Small intestine (tissue), 16 donors: ENCODE measurements at places on chromosomes 2 and 18.

DNA sequence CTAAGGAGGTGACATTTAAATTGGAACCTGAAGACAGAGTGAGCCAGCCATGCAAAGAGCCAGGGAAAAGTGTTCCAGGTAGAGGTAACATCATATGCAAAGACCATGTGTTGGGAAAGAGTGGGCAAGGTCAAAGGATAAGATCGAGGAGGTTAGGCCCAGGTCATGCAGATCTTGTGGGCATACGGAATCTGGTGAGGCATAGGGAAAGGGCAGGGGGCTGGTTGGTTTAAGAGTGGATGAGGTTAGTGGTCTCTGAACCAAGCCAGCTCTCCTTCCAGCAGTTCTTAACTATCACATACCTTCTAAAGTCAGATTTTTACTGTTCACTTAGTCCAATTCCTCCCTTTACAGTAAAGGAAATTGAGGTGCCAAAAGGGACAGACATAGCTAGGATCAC is 3.0 kb downstream of the ANKRD53 start:
- no peak for DNase-seq

- no peak for DNase-seq
Observed at GRCh38 chr2:173874003-173874893, 90.9 kb downstream of the SP3 start.

- DNase-seq: no peak
Observed at GRCh38 chr2:230696670-230697069, 16.0 kb upstream of the CAB39 start.

DNA sequence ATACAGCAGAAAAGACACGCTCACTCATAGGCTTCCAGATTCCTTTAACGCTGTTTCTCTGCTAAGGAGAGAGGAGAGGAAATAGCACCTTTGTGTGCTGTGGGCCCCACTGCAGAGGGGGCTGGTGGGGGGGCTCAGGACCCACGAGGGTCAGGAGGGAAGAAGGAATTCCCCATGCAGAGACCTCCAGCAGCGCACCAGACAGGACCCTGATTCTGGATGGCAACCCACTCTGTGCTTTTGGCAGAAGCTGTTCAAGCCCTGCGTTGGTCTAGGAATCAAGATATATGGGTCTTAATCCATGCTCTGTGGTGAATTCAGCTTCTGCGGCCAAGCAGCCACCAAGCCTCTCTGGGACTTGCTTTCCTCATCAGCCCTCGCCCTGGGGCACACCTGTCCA is 31.0 kb downstream of the MYCN start:
- no peak for DNase-seq

GRCh38 chr2:85806358-85807118 is 52.7 kb downstream of the ATOH8 start:
- peak; percentile 44 for DNase-seq
